ENCODE measurements at places on chromosomes 5 and 9.

DNA sequence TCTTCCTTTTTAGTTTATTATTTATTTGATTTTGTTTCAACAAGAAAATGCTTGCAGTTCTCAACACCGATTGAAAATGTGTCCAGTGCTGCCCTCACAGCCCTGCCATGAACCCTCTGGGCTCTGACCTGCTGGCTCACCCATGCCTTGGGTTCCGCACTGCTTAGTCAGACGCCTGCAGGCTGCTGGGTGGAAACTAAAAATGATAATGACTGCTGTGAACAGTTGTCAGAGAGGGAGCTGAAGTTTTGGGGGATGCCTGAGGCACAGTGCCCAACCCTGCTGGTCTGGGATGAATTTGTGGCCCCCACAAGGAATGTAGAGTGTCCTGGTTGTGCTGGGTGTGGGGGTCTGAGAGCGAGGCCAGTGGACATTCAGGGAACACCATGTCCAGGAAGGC, 22.2 kb upstream of the CFAP157 start:
- DNase-seq, result no peak

DNA sequence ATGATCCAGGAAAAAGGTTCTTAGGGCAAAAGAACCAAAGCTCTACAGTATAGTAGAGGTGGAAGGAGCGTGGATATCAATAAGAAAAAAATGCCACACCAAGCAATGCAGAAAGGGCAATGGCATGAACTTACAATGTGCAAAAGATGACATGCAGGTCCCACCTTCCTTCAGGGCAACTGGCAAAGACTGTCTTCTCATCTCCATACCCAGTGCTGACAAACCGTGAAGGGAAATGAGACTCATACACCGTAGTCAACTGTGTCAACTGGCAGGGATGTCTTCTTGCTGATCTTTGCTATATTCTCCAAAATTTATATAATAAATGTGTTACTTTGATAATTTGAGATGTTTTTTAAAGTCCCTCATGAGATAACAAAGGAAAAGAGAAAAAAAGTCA, 36.0 kb downstream of the MED27 start:
- DNase-seq, result no peak

- DNase-seq, result no peak
These were observed 8.9 kb upstream of the EPB41L4B start for GRCh38 chr9:109329638-109330258.

GRCh38 chr5:72908664-72909063, 47.2 kb upstream of the FCHO2 start:
- DNase-seq, result no peak

DNA sequence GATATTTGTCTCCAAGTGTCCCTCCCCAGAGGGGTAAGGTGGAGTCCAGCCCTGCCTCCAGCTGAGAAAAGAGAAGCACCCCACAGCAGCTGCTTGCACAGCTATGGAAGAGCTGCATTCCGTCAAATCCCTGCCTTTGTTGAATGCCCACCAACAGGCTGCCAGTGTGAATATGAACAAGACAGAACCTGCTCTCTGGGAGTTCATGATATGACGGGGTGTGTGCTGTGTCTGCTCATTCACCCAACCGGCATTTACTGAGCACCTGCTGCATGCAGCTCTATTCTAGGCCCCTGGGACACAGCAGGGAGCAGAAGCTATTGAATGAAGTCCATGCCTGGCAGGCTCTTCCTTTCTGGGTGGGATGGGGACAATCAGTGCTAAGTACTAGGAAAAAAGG, 238.8 kb downstream of the GADD45G start:
- no peak for DNase-seq
